NCI-H446 treated with DMSO at 0.1 percent for 48 hours (cell line): ENCODE measurements at places on chromosomes 2 and 18.

GRCh38 chr2:24570225-24570624, 79.2 kb downstream of the NCOA1 start:
- DNase-seq, result no peak

DNA sequence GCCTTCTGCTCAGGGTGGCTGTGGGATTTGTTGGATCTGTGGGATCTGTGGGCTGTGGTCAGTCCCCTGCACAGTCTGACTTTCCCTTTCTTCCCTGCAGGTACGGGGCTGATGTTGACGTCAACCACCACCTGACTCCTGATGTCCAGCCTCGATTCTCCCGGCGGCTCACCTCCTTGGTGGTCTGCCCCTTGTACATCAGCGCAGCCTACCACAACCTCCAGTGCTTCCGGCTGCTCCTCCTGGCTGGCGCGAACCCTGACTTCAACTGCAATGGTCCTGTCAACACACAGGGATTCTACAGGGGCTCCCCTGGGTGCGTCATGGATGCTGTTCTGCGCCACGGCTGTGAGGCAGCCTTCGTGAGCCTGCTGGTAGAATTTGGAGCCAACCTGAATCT, 17.5 kb downstream of the ASB1 start:
- DNase-seq, result no peak

GRCh38 chr2:98871506-98871905, 64.5 kb downstream of the CRACDL start:
- no peak for DNase-seq

DNA sequence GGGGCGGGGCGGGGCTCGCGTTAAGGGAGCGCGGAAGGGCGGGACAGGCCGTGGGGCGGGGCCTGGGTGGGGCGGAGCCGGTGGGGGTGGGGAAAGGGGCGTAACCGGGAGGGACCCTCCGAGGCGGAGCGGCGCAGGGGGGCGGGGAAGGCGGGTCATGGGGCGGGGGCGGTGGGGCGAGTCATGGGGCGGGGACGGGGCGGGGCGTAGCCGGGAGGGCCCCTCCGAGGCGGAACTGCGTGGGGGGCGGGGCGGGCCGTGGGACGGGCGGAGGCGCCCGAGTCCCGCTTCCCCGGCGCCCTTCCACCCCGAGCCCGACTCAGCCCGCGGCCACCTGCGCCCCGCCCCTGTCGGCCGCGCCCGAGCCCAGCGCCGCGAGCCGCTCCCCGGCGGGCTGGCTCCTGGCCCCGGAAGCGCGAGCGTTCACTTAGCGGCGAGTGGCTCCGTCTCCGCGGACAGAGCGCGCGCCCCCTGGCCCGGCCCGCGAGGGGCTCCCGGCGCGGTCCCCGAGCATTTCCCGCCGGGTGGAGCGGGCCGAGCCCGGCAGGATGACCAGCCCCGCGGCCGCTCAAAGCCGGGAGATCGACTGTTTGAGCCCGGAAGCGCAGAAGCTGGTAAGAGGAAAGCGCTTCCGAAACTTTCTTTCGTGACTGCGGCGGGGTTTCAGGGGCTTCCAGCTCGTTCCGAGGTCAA, 64.7 kb downstream of the LRRFIP1 start:
- DNase-seq, result peak; percentile 38

DNA sequence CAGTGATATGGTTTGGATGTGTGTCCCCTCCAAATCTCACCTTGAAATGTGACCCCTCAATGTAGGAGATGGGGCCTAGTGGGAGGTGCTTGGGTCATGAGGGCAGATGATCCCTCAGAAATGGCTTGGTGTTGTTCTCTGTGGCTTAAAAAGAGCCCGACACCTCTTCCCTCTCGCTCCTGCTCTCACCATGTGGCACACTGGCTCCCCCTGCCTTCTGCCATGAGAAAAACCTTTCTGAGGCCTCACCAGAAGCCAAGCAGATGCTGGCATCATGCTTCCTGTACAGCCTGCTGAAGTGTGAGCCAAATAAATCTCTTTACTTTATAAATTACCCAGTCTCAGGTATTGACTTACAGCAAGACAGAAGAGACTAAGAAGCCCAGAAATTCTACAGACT, 357.1 kb downstream of the NRXN1 start:
- DNase-seq, result peak; percentile 64

GRCh38 chr18:42436222-42436765, 481.3 kb downstream of the PIK3C3 start:
- peak; percentile 95 for DNase-seq

DNA sequence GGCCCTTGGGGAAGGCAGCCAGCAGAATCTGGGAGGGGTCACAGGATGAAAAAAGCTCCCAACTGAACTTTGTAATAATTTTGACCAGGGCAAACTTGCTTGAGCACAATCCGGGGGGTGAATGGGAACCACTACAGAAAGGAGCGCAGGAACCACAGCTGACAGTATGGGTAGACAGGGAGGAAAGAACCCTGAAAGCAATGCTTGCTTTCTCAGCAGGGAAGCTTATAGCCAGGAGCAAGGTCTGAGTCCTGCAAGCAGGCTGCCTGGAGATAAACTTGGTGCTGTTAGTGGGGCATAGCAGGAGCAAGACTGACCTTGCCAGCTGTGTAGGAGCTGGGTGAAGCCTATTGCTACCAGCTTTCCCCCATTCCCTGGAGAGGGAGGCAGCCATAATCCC, 195.2 kb downstream of the MTCL1 start:
- no peak for DNase-seq

DNA sequence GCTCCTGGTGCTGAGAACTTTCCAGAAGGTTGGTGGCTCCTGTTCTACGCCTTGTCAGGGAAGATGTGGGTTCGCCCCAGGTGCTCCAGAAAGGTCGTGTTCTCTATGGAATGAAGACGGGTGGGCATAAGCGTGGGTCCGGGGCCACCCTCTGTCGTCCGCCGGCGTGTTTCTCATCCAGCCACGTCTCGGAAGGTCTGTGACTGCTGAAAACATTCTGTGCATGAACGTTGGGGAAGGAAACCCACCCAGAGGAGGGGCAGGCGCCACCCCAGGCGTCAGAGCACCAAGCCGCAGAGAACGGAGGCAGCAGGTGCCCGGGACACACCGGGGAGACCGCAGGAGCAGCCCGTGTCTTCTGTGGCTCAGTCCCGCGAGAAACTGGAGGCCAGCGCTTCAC, 118.2 kb downstream of the RTP5 start:
- DNase-seq, result no peak

GRCh38 chr2:159617646-159618045, 1.3 kb upstream of the BAZ2B start:
- DNase-seq, result peak; percentile 39
